ENCODE measurements at places on chromosomes 2 and 18. TPM values are rescaled to one million over a fixed set of nuclear protein-coding genes. Genes with fewer than 3 reads are reported as not detected.

Gene CSRNP3
- total RNA-seq, result 6.7 TPM

Gene ABCG5
- not detected for total RNA-seq

Gene HOXD13
- not detected for total RNA-seq

Gene CACNB4
- total RNA-seq, result 4.1 TPM

Gene MARCO
- total RNA-seq, result not detected

Gene TMEM247
- total RNA-seq, result not detected

Gene TTC31
- 28.8 TPM for total RNA-seq

Gene IL36A
- total RNA-seq, result not detected

Gene OBSL1
- total RNA-seq, result 135 TPM

Gene RAB6C
- not detected for total RNA-seq

Gene VIT
- not detected for total RNA-seq

Gene PIEZO2
- total RNA-seq, result 14.7 TPM

Gene TAF1B
- total RNA-seq, result 25.8 TPM

Gene ALK
- total RNA-seq, result 0.09 TPM

DNA sequence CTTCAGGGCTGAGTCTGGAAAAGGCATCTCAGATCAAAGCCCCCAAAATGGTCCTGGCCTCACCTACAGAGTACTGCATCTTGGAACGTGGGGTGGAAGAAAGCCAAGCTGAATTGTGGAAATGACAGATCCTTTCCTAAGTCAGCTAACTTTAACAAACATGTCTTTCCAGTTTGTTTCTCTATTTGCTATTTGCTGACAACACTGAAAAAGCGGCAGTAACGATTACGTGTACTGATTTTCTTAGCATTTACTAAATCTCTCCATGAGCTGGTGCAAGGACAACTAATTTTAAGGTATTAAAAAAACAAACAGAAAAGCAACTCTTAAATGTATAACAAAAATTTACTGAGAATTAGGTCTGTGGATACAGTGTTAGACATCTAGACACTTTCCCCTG, 1.1 kb downstream of the HIBCH start:
- DNase-seq, result no peak

- no peak for DNase-seq
These were observed 586.7 kb downstream of the TDRD15 start for GRCh38 chr2:21710496-21710895.

- DNase-seq, result peak; percentile 90
These were observed 3.5 kb downstream of the NDUFA10 start for GRCh38 chr2:240021488-240022104.

- DNase-seq, result no peak
These were observed 75.3 kb downstream of the REV1 start for GRCh38 chr2:99414566-99414965.

GRCh38 chr2:141065042-141065441, 1065.8 kb downstream of the LRP1B start:
- no peak for DNase-seq

- no peak for DNase-seq
These were observed 43.9 kb downstream of the WDR75 start for GRCh38 chr2:189485146-189485545.

- no peak for DNase-seq
These were observed 138.6 kb upstream of the SERTAD2 start for GRCh38 chr2:64792300-64792699.

DNA sequence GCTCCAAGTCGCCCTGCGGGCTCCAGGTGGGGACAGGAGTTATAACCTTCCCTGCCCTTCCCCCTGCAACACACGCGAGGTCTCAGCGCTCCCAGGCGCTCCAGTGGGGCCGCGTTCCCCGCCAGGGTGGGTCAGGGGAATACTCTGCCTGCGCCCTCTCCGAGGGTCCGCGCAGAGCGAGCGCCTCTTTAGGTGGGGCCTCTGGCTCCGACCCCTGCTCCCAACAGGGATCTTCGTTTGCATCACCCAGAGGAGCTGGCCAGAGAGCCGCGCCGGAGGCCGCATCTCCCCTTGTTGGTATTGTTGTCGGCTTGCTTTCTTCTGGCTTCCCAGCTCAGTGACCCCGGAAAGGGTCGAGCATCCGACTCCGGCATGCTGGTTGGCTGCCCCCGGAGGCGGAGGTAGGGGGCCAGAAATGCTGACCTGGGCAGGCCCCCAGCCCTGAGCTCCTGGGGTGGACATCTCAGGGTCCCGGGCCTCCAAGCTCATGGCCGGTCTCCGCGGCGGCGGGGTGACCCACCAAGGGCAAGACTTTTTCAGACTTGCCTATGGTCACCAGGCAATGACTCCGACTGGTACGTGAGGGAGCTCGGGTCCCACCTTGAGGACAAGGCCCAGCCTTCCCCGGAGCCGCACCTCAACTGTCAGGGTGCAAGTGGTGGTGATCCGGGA, 11.2 kb upstream of the EN1 start:
- no peak for DNase-seq

DNA sequence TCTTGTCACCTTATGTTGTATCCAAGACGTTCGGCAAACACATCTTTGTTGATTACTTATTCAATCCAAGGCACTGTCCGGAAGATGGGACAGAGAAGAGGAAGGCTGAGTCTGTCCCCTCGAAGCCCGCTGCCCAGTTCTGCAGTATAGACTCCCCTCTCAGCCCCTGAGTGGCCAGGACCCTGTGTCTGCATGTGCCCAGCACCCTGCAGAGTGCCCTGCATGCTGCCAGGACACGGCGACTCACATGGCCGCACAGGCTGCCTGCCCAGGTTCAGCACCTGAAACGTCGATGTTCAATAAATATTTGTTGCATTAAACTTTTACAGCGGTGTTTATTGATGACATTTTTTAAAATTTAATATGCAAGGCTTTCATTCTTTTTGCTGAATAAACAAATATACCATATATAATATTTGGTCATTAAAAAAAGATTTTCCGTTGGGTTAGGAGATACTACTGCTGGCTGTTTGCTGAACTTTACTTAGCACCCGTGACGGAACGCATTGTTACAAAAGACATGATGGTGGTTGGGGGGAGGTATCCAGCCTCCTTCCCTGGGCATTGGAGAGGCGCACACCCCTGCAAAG, 146.5 kb downstream of the PTGR3 start:
- DNase-seq, result no peak

GRCh38 chr2:162676515-162676914, 162.1 kb downstream of the KCNH7 start:
- no peak for DNase-seq

DNA sequence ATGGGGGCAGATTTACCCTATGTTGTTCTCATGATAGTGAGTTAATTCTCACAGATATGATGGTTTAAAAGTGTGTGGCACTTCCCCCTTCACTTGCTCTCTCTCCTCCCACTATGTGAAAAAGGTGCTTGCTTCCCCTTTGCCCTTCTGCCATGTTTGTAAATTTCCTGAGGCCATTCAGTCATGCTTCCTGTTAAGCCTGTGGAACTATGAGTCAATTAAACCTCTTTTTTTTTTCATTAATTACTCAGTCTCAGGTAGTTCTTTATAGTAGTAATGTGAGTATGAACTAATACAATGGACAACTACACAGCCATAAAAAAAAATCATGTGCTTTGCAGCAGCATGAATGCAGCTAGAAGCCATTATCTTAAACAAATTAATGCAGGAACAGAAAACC, 118.5 kb downstream of the CALCRL start:
- DNase-seq, result no peak

- DNase-seq, result no peak
These were observed 16.4 kb upstream of the CYP1B1 start for GRCh38 chr2:38092196-38092902.

DNA sequence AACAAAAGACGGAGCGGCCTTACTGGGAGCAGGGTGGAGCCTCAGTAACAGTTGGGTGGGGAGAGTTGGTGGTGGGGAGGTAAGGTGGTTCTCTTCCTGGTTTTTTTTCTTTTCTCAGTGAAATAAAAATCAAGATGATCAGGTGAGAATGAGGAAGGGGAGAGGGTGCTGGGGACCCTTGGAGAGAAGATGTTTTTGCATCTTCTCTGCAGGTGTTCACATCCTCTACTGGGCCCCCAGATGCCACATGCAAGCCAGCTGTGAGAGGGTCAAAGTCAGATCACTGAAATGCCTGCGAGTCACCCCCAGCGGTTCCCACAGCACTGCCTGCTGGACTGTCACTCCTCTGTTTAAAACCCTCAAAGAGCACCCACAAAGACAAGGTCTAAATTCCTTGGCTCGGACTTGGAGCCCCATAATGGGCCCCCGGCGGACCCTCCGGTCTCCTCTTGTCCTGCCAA, 69.8 kb upstream of the FHL2 start:
- no peak for DNase-seq

- DNase-seq, result no peak
These were observed 25.9 kb downstream of the PSTPIP2 start for GRCh38 chr18:46046126-46046525.

DNA sequence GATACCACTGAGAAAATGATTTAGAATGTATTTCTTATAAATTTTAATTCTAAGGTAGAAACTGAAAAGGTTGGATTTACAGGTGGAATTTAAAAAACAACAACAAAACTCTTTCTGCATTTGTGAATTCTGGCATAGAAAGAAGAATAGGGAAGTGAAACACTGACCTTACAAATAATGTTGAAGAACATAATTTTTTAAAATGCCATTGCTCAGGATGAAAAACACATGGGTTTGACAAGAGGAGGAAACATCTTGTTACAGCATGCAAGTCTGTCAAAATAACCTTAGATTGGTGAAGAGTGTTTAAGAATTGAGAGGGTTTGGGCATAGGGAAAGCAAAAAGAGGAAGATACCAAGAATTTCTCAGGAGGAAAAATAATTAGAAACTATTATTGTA, 184.3 kb downstream of the UBE2E3 start:
- DNase-seq, result no peak

DNA sequence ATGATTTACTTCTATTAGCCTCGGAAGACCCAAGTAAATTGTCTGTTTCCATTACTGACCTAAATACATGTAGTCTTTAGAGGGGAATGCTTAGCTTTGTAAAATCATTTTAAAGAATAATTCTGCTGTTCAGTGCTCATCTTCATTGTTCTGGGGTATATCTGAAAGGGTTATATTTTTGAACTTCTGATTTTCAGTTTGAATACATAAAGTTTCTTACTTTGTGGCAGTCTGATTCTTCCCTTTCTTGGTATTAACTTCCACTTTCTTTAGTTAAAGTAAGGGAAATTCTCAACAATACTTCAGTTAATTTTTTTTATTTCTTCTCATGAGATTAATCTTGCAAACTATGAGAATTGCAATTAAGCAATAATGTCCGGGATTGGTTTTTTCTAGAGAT, 148.4 kb downstream of the DOCK10 start:
- no peak for DNase-seq

DNA sequence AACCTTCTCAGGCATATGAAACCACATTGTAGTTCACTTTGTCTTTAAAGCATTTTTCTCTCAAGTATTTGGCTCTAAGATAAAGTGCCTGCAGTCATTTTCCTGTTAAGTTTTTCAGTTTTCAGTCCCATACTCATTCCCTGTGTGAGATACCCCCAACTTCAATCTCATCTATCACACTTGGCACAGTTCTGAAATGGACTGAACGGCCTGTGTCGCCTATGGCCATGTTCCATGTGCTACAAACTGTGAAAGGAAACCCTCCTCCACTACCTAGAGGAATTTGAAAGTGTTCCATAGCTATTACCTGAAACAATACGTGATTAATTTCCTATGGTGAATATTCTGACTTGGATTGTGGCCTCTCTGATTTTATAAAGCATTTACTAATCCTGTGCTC, 319.1 kb downstream of the CTNNA2 start:
- no peak for DNase-seq

- DNase-seq, result no peak
These were observed 86.8 kb upstream of the TFPI start for GRCh38 chr2:187640926-187641510.

GRCh38 chr2:69168950-69169654, 156.1 kb downstream of the ANTXR1 start:
- no peak for DNase-seq

- no peak for DNase-seq
These were observed 205.8 kb downstream of the SPAG16 start for GRCh38 chr2:213490087-213490486.

- DNase-seq, result peak; percentile 63
These were observed 847 bp downstream of the HOXD8 start for GRCh38 chr2:176130147-176130956.
